Chondrocyte (in vitro differentiated cells): ENCODE measurements at places on chromosomes 3 and 15.

DNA sequence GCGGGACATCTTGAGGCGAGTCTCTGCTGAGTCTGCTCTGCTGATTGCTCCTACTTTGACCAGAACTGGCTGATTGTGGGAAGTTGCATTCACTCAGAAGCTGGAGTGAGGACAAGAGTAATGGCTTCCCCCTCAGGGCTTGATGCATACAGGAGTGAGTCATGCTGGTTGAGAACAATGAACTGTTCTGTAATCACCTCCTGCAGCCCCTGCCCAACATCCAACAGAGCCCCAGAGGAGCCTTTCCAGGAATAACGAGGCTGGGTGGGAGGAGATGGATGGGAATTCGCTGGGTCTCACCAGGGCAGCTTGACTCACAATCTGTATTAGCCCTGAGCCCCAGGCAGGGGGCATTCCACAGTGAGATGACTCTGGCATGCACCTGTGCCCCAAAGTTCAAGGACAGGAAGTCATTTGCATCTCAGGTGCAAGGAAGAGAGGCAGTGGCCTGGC lies 85.0 kb downstream of the RAB11A start:
- DNase-seq = no peak

DNA sequence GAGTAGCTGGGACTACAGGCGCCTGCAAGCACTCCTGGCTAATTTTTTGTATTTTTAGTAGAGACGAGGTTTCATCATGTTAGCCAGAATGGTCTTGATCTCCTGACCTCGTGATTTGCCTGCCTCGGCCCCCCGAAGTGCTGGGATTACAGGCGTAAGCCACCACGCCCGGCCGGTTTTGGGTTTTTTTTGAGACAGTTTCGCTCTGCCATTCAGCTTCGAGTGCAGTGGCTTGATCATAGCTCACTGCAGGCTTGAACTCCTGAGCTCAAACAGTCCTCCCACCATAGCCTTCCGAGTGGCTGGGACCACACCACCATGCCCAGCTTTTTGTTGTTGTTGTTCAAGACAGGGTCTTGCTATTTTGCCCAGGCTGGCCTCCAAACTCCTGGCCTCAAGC lies 16.0 kb upstream of the SCAP start:
- peak; percentile 58 for DNase-seq

GRCh38 chr15:81083201-81083600 lies 50.9 kb upstream of the CFAP161 start:
- no peak for DNase-seq

- DNase-seq = no peak
Measured at GRCh38 chr15:64911311-64912186, at the start of gene ANKDD1A. Gene ANKDD1A, plus strand, starts transcription at chr15:64911902. Its CDS starts 29 bp downstream, at chr15:64911931.

DNA sequence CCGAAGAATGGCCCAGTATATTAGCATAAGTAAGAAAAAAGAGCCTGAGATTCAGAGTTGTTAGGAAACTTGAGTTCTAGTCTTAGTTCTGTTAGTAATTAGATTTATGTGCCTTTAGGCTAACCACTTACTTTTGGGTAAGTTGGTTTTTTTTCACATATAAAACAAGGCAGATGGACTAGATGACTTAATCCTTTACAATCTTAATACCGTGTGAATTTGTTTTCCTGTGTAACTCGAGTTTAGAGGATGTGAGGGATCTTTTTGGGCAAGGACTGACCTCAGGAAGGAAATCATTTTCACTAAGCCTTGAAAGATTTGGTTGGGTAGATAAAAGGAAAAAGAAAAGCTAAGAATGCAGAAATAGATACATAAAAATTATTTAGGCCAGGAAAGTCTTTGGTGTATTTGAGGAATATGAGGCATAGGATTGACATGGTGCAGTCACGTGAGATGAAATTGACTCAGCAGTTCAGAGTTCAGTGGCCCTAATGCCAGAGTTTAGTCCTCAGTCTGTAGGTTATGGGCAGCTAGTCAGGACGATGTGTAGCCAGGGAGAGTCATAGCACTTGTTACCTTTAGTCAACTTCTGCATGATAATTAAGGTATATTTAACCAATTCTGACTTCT lies 34.6 kb downstream of the PAK2 start:
- DNase-seq = no peak

DNA sequence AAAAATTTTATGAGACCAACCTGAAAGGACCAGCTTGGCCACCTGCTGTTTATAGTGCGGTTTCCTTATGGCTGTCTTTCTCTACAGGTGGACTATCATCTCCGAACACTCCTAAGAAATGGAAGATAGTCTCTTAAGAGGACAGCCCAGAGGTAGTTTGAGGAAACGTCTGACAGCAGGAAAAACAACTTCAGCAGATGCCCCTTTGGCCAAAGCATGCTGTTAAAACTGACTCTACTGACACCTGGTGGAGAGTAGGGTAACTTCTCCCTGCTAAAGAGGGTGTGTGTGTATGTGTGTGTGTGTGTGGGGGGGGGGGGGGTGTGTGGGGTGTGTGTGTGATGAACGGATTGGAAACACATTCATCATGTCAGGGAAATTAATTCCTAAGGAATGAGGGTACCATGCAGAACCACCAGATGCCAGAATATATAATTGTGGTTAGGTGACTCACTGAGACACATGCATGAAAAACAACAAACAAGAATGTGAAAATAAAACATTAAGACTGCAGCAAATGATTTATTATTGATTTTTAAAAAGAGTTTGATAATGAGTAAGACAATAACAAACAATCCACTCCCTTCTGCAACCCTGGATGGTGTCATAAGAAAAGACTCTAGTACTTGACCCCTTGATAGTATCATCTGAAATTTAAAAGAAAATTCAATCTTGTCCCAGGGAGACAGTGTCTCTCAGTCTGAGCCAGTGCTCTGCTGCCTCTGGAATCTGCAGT lies 256.5 kb downstream of the THRB start:
- DNase-seq = no peak

- no peak for DNase-seq
Measured at GRCh38 chr3:162780313-162780712, 1283.7 kb downstream of the OTOL1 start.
